ENCODE measurements at places on chromosomes 3 and 15.
A peak's percentile ranks its signal among the peaks of the same experiment; 100 is the strongest.

DNA sequence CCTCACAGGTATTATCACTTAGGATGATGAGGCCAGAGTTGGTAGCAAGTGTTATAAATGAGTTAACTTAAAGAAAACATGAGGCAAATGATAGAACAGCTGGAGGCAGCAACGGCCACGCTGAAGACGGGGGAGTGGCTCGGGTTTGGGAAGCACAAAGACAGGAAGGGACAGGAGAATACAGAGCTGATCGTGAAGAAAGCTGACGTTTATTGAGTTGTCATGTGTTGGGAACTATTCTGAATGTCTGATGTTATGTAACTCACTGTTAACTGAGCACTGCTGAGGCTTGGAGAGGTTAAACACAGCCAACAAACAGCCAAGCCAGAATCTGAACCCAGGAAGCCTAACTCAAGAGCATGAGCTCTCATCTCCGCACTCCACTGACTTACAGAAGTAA lies 42.3 kb downstream of the FGD5 start:
- DNase-seq: no peak

DNA sequence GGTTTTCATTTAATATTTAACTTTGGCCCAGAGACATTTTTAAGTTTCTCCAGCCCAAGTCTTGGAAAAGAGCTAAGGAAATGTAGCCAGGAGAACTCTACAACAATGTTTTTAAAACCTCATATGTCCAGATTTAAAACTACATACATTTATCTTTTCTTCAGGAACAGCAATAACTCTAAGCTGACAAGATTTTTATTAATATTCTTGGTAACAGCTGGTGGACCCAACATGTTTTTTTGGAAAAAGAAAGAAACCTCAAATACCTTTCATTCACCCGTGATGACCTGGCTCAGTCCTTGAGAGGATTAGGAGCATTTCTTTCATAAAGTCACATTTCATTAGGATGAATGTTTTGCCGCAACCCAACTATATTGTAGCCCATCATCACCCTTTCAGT lies 50.4 kb upstream of the CMSS1 start:
- DNase-seq: no peak

- DNase-seq: peak; percentile 61
These were observed 5.2 kb upstream of the CLK3 start for GRCh38 chr15:74610302-74610951.

GRCh38 chr3:71028184-71028583 lies 555.3 kb downstream of the FOXP1 start:
- no peak for DNase-seq

GRCh38 chr3:72130565-72130964 lies 345.6 kb upstream of the PROK2 start:
- DNase-seq: no peak

DNA sequence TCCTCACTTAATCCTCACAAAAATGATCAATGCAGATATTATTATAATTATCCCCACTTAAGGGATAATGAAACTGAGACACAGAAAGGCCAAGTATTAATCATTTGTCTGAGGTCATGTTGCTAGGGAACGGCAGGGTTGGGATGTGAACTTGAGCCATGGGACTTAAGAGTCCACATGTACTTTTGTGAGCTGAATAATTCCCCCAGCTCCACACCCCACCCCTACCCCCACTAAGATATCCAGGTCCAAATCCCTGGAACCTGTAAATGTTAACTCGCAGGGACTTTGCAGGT lies 290.5 kb upstream of the GADL1 start:
- no peak for DNase-seq

DNA sequence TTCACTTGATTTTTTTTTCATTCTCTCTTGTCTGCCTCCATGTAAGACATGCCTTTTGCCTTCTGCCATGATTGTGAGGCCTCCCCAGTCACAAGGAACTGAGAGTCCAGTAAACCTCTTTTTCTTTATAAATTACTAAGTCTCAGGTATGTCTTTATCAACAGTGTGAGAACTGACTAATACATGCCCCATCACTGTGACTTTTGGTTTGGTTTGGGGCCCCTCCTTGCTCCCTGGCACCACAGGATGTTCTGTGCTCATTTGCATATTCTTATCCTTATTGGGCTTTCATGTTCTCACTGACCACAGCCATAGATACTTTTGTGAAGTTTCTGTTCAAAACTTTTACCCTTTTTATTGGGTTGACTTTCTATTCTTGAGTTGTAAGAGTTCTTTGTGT lies 3.8 kb upstream of the PRR20G start:
- DNase-seq: no peak

DNA sequence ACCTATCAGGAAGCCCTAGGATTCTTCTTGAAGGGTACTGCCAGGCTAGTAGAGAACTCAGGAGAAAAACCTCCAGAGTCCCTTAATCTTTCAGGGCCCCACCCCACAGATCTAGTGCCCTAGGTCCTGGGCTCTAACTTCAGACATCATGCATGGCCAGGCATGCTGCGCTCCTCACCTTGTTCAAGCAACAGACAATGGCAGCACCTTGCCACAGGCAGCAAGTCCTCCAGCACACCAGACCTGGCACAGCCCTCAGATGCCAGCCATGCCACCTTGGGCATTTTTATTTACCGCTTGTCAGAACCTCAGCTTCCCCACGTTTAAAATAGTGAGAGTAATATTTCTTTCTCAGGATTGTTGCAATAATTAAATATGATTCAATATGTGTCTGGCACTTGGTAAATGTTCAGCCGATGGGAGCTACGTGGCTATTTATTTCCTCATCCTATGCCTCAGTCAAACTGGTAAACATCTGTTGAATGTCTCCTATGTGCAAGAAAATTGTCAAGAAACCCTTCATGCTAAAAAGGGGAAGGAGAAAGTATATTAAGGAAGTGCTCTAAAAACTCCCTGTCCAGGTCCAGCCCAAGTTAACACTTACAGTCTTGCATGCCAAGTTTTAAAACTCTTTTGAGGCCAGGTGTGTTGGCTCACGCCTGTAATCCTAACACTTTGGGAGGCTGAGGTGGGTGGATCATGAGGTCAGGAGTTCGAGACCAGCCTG lies 14.5 kb upstream of the CCR1 start:
- DNase-seq: no peak

GRCh38 chr15:47663101-47663500 lies 54.2 kb upstream of the SEMA6D start:
- DNase-seq: no peak

DNA sequence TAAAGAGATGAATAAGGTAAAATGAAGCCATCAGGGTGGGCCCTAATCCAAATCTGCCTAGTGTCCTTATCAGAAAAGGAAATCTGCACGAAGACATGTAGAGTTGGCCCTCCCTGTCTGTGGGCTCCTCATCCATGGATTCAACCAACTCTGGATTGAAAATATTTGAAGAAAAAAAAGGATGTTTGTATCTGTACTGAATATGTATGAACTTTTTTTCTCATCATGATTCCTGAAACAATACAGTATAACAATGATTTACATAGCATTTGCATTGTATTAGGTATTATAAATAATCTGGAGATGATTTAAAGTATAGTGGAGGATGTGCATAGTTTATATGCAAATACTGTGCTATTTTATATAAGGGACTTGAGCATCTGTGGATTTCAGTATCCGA lies 59.0 kb upstream of the SMAD6 start:
- DNase-seq: no peak

DNA sequence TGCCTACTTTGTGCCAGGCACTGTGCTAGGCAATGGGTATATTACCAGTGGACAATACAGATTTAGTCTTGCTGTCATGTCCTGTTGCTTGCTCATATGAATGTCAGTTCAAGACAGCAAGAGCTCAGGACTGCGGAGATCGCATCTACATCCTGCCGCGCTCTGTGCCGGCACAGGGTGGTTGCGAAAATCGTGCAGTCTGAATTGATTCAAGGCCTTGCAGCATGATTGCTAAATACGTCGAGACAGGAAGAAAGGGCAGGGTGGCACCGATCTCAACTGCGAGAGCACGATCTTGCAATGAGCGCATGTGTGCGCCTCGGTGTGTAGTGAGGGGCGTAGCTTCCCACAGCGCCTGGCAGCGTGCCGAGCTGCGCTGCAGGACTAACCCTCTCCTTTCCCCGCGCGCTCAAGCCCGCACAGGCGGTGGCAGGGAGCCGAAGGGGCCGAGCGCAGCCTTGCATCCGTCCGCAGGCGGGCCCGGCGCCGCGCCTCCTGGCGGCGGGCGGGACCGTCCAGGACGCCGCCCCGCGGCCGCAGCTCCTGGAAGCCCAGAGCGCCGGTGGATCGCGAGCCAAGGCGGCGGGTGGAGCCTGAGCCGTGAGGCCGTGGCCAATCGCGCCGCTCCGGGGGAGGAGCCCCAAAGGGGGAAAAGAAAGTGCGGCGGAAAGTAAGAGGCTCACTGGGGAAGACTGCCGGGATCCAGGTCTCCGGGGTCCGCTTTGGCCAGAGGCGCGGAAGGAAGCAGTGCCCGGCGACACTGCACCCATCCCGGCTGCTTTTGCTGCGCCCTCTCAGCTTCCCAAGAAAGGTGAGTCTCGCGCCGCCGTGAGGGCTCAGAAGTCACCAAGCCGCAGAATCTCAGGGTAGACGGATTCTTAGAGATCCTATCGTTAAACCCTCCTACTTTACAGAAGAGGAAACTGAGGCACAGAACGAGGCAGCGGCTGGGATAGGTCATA lies at the start of gene IL1RAP:
Gene IL1RAP (plus strand): TSS at position 677 of the 962 bp plus-strand sequence. CDS start 50,205 bp downstream, outside the sequence.
- peak; percentile 95 for DNase-seq

GRCh38 chr3:14415501-14415900 lies 13.1 kb downstream of the SLC6A6 start:
- DNase-seq: no peak

DNA sequence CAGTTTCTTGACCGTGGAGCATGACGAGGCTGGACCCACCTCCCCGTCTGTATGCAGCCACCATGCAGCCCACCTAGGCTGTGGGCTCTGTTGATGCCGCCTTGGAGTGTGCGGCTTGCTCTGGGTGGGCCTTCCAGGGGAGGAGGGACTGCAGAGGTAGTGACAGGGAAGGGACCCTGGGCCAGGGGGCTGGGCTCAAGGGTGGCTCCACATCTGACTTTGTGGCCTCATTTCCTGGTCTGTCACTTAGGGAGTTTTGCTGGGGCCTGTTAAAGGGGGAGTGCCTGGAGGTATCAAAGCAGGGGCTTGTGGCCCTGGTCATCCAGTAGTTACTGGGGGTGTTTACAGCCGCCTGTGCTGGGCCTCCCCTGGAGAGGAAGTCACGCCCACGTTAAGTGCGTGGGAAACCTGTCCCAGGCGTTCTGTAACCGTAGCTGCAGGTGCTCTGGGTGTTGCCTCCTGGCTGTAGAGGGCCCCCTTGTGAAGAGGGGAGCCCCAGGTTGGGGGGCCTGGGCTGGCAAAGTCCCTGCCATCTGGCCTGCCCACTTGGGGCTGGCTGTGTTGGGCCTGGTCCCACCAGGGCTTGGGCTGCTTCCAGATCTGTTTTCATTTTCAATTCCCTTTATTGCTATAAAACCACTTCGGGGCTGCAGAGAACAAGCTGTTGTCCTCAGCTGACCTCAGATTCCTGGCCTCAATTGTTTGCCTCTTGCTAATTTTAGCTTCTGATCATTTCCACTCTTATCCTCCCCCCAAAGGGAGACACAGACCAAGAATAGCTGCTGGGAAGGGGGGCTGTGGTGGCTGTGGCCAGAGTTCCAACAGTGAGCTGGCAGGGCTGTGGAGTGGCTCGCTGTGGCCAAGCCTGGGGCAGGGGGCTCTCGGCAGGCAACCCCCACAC lies 26.5 kb downstream of the KLF13 start:
- DNase-seq: peak; percentile 72

- no peak for DNase-seq
These were observed 356.9 kb downstream of the MFSD1 start for GRCh38 chr3:159158801-159159200.

- DNase-seq: no peak
These were observed 551 bp downstream of the PML start for GRCh38 chr15:73994912-73995622.

GRCh38 chr3:54240309-54240708 lies 118.0 kb downstream of the CACNA2D3 start:
- no peak for DNase-seq

DNA sequence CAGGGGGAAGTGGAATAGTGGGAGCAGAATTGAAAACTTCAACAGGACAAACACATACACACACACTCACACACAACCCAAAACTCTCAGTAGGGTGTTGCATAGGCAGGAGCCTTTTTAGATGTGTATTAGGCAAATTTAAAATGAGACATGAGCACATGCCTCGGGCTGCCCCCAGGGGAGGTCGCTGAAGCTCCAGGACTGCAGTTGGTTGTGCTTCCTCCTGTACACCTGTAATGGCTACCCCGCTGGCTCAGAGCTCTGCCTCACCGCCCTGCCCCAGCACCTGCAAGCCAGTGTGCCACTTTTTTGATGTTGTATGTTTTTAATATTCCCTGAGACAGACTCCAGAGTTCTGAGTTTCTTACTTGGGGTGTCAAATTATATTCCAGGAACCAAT lies 303.4 kb upstream of the NR2E3 start:
- no peak for DNase-seq

DNA sequence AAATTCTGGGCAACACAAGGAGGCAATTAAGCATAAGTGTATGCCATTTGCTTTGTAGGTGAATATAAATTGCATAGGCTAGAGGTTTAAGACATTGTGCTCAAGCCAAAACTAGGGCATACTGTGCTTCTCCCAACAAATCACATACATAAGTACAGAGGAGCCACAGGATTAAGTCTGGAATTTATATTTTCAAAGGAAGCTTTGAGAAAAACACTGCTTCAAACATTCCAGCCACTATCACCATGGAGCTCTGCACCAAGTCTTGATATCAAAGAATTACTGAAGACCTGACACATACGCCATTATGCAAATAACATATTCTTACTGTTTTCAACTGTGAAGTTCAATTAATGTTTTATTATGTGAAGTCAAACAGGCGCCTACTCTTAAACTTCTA lies 119.4 kb upstream of the NPHP3 start:
- DNase-seq: no peak

DNA sequence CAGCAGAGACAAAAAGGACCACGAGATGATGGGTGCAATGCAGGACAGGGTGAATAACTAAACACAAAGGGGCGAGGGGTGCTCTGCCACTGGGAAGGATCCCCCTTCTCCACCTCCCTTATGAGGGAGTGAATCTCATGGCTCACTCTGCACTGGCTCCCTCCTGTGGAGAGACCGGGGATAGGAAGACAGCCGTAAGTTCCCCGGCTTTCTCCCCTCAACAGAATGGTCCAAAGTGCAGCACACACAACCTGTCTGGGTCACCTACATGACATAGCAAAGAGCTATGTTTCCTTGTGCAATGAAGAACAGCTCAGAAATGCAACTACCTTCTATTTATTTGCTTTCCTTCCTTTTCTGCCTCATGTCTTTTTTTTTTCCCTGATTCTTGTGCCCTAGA lies 7.8 kb upstream of the ACSBG1 start:
- peak; percentile 29 for DNase-seq

DNA sequence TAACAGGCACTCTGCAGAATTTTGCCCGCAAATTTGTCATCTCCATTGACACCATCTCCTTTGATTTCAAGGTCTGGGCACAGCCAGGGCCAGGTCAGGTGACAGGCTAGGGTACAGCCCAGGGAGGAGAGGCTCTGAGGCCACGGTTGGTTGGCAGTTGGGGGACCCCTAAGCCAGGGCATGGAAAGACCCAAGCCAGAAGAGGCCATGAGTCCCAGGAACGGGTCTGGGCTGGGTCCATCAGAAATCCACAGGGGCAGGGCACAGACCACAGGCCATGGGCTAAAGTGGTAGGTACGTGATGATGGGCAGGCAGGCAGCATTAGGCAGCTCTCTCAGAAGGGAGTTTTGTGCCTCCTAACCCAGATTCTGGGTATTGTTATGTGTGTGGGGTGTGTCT lies 45.8 kb downstream of the SEMA3G start:
- DNase-seq: no peak
